Stimulated activated CD8-positive, alpha-beta memory T cell treated with anti-CD3 and anti-CD28 coated beads, Interleukin-15, amount 100 ng/mL, for 4 hours (primary cell): ENCODE measurements at places on chromosomes 3 and 15.

GRCh38 chr3:4029135-4029534 is 229.9 kb downstream of the LRRN1 start:
- no peak for DNase-seq

DNA sequence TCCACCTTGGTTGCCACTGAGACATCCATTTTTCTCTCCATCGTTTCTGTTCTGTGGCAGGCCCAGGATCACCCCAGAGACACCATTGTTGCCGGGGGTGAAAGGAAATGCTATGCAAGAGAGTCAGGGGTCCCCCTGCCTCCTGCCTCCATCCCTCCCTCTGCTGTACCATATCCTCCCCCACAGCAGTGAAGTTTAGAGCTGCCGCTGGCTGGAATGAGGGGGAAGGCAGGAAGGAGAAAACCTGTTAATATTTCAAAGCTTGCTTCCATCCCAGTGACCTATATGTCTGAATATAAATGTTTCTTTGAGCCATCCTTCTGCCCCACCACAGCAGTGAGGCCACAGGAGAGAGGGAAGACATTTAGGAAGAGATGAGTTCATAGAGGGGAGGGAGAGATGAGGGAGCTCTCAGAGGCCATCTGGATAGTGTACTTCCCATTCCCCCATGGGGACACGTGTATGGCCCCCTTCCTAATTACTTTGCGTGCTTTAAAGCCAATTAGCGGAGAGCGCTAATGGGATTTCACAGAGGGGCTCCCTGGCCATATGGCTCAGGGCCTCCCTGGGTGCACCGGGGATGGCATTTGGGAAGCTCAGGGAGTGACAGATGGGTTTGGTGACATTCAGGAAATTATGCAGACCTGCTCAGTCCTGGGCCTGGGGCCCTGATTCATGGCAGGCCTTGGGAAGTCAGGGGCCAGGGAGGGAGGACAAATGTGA is 40.4 kb upstream of the CHRNB4 start:
- DNase-seq: no peak

DNA sequence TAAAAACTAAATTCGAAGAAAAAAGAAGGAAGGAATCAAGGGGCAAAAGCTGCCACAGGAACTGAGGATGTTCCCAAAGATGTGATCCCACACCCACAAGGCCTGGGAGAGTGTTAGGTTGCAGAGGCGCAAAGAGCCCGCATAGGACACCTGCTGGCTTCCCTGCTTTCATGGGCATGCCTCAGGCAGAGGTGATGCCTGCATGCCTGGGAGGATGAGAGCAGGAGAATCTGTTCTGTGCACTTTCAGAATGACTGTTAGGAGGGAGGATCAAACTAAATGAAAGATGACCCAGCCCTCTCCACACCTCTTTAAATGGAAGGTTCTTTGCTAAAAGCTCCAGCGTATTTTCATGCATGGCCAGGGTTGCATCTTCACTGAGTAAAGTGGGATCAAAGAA is 162.4 kb downstream of the PLCL2 start:
- DNase-seq: no peak

- DNase-seq: no peak
Observed at GRCh38 chr3:65953301-65953812, 85.4 kb downstream of the MAGI1 start.

- no peak for DNase-seq
Observed at GRCh38 chr15:79450648-79451047, 18.5 kb downstream of the MINAR1 start.
